ENCODE measurements at places on chromosomes 5 and 9.

DNA sequence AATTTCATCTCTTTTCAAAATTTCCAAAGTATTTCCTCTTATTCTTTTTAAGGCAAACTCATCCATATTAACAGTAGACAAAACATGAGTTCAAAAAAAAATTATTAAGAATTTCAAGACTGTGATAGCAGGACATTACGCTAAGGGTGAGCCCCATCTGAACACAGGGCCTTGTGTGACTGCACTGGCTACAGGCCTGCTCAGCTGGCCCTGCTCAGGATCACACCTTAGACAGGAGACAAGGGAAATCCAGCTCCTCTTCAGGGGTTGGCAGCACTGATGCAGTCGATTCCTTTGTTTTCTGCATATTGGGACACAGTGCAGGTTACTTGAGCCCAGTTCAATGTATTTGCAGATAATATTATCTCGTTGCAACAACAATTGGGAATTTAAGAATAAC, 444.7 kb downstream of the PLK2 start:
- DNase-seq = no peak
- H3K4me1 ChIP-seq = no peaks in the 10 kb centered on the region
- no peak overlapping the region for H3K27ac ChIP-seq

DNA sequence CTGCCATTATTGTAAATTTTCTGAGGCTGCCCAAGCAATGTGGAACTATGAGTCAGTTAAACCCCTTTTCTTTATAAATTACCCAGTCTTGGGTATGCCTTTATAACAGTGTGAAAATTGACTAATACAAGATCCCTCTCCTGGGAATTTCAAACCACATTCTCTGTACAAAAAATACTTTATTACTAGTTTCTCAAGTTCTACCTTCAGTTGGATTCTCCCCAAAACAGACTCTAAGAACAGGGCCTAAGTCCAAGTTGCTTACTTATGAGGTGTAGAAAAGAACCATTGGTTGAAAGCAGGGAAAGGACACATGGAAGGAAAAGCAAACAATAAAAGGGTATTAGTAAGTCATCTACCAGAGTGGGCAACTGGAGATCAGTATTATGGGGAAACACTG, 343.2 kb downstream of the TMEM232 start:
- H3K4me3 ChIP-seq = no peak overlapping the region
- peaks cover 20% of the 10 kb centered on the region for H3K4me1 ChIP-seq
- DNase-seq = no peak
- no peaks in the 10 kb centered on the region for H3K36me3 ChIP-seq
- no peaks in the 10 kb centered on the region for H3K27me3 ChIP-seq

GRCh38 chr5:108148715-108149139, 233.2 kb downstream of the FBXL17 start:
- no peaks in the 10 kb centered on the region for H3K27me3 ChIP-seq
- H3K4me3 ChIP-seq = no peak overlapping the region
- H3K4me1 ChIP-seq = no peaks in the 10 kb centered on the region

- H3K4me1 ChIP-seq = peaks cover 6% of the 10 kb centered on the region
- no peaks in the 10 kb centered on the region for H3K27me3 ChIP-seq
- H3K36me3 ChIP-seq = no peaks in the 10 kb centered on the region
Observed at GRCh38 chr5:74241751-74242140, 398.8 kb downstream of the ENC1 start.

GRCh38 chr9:75626860-75627259, 263.6 kb upstream of the PCSK5 start:
- H3K4me1 ChIP-seq = no peaks in the 10 kb centered on the region
- no peaks in the 10 kb centered on the region for H3K27me3 ChIP-seq
- H3K4me3 ChIP-seq = no peak overlapping the region
- H3K36me3 ChIP-seq = peaks cover 2% of the 10 kb centered on the region
- no peak for DNase-seq

- no peak for DNase-seq
- no peak overlapping the region for H3K4me3 ChIP-seq
- H3K4me1 ChIP-seq = peaks cover 9% of the 10 kb centered on the region
- H3K27me3 ChIP-seq = no peaks in the 10 kb centered on the region
- no peak overlapping the region for H3K27ac ChIP-seq
Observed at GRCh38 chr5:135234666-135235401, 164.2 kb downstream of the MACROH2A1 start.

- H3K27ac ChIP-seq = no peak overlapping the region
- peaks cover 17% of the 10 kb centered on the region for H3K4me1 ChIP-seq
- no peaks in the 10 kb centered on the region for H3K36me3 ChIP-seq
- no peak for DNase-seq
- H3K4me3 ChIP-seq = no peak overlapping the region
- no peaks in the 10 kb centered on the region for H3K27me3 ChIP-seq
Observed at GRCh38 chr5:9342161-9342787, 203.6 kb downstream of the SEMA5A start.

- H3K27me3 ChIP-seq = no peaks in the 10 kb centered on the region
- H3K4me1 ChIP-seq = peaks cover 9% of the 10 kb centered on the region
- no peak overlapping the region for H3K4me3 ChIP-seq
- H3K36me3 ChIP-seq = no peaks in the 10 kb centered on the region
Observed at GRCh38 chr9:4131946-4132345, 167.9 kb downstream of the GLIS3 start.

GRCh38 chr9:102445181-102445747, 549.9 kb upstream of the CYLC2 start:
- H3K4me3 ChIP-seq = no peak overlapping the region
- no peak overlapping the region for H3K27ac ChIP-seq
- no peaks in the 10 kb centered on the region for H3K27me3 ChIP-seq
- DNase-seq = no peak
- no peaks in the 10 kb centered on the region for H3K36me3 ChIP-seq

DNA sequence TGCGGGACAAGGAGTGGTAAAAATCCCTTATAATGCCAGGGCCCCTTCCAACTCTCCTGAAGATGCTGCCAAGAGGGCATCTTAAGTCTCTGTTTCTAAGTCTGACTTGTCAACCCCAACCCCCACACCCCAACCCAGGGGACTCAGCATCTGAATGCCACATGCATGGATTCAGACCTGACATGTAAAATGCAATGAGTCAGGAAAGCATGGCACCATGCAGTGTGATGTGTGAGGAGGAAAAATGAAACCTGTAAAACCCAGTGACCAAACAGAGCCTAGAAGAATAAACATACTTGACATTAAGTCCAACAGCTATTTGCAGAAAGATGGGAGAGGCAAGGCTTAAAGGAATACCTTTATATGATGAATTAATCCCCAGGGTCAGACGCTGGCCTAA, 112.4 kb downstream of the ASTN2 start:
- H3K4me3 ChIP-seq = no peak overlapping the region
- no peaks in the 10 kb centered on the region for H3K4me1 ChIP-seq
- no peaks in the 10 kb centered on the region for H3K27me3 ChIP-seq
- DNase-seq = no peak
- H3K36me3 ChIP-seq = no peaks in the 10 kb centered on the region
- no peak overlapping the region for H3K27ac ChIP-seq

DNA sequence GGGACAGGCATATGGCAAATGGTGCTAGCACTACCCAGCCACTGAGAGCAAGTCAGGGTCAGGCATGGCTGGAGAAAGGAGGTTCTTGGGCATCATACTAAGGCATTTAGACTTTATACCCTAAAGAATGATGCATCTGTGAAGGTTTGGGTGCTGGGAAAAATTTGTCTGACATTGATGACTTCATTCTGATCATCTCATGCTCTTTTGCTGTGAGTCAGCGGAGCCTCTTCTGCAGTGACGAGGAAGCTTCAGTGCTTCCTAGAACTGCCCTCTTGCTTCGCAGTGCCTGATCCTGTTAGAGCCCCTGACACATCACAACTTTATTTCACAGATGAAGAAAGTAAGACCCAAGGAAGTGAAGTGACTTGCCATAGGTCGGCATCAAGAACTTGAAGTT, 266.6 kb upstream of the GAS1 start:
- H3K27me3 ChIP-seq = peaks cover 9% of the 10 kb centered on the region
- peaks cover 21% of the 10 kb centered on the region for H3K4me1 ChIP-seq
- DNase-seq = peak; percentile 44
- no peak overlapping the region for H3K4me3 ChIP-seq
- no peak overlapping the region for H3K27ac ChIP-seq
- no peaks in the 10 kb centered on the region for H3K36me3 ChIP-seq

DNA sequence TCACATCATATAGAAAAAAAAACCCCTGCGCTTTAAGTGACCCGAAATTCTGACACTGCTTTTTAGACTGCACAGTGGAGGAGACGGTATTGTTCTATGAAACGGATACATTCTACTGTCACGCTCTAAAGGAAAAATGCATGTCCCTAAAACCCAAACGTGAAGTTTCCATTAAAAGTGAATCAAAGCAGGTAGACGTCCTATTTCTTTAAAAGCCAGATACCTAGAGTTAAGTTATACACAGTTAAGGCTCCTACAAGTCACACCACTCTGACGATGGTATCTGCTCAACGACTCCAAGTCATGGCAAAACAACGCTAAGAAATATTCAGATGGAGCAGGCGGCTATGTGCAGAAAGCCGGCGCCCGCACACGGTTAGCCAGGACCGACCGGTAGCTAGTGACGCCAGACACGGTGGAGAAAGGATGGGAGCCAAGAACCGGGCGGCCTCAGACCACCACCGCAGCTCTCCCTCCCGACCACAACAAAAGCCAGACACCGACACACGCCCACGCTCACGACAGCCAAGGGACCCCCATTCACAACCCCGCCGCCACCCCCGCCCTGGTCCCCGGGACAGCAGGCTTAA, 734 bp downstream of the SKP1 start:
- no peaks in the 10 kb centered on the region for H3K27me3 ChIP-seq
- DNase-seq = peak; percentile 25
- peaks cover 20% of the 10 kb centered on the region for H3K36me3 ChIP-seq
- H3K4me3 ChIP-seq = peak overlapping the region; percentile 99
- H3K27ac ChIP-seq = peak overlapping the region; percentile 97

DNA sequence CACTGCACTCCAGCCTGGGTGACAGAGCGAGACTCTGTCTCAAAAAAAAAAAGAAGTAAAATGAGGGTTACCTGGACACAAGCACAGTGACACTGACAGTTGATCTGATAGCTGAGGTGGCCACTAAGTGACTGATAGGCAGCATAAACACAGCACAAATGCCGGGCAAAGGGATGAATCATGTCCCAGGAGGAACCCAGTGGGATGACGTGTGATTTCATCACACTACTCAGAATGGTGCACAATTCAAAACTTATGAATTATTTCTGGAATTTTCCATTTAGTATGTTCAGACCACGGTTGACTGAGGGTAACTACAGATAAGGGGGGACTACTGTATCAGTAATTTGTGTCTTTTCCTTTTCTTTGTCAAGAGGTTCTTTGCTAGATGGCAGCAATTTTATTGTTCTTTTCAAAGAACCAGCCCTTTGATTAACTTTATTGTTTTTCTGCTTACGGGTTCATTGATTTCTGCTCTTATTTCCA, 34.3 kb upstream of the RNF130 start:
- H3K27me3 ChIP-seq = no peaks in the 10 kb centered on the region
- no peaks in the 10 kb centered on the region for H3K4me1 ChIP-seq
- H3K36me3 ChIP-seq = no peaks in the 10 kb centered on the region
- no peak for DNase-seq
- H3K27ac ChIP-seq = no peak overlapping the region

- DNase-seq = no peak
- H3K27ac ChIP-seq = no peak overlapping the region
- H3K4me3 ChIP-seq = no peak overlapping the region
- no peaks in the 10 kb centered on the region for H3K4me1 ChIP-seq
- H3K36me3 ChIP-seq = no peaks in the 10 kb centered on the region
- no peaks in the 10 kb centered on the region for H3K27me3 ChIP-seq
Observed at GRCh38 chr5:136998854-136999357, 500.2 kb downstream of the SPOCK1 start.

GRCh38 chr9:137009938-137010732, 13.8 kb upstream of the CLIC3 start:
- no peak for DNase-seq
- no peak overlapping the region for H3K4me3 ChIP-seq
- H3K36me3 ChIP-seq = no peaks in the 10 kb centered on the region

GRCh38 chr5:59620535-59621212, 272.9 kb downstream of the PDE4D start:
- H3K4me1 ChIP-seq = no peaks in the 10 kb centered on the region
- H3K4me3 ChIP-seq = no peak overlapping the region
- H3K27ac ChIP-seq = no peak overlapping the region
- peak; percentile 71 for DNase-seq
- no peaks in the 10 kb centered on the region for H3K36me3 ChIP-seq
- no peaks in the 10 kb centered on the region for H3K27me3 ChIP-seq

DNA sequence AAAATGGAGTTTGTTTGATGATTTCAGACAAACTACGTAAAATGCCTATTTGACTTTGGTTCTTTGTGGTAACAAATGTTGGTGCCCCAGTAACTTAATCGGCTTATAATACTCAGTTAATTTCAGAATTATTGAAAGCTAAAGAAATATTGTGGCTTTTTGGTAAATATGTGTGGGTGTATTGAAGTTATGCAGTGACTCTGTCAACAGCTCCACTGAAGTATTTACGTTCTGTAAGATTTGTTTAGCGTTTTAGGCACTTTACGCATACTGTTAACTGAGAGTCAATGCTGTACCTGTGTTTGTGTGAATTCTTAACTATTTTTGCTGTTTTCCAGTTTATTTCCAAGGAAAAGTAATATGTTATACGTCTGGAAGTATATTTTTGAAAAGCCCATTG, 2.2 kb downstream of the RAD23B start:
- H3K4me1 ChIP-seq = peaks cover 17% of the 10 kb centered on the region
- H3K4me3 ChIP-seq = peak overlapping the region; percentile 96
- H3K27me3 ChIP-seq = no peaks in the 10 kb centered on the region
- peak overlapping the region; percentile 98 for H3K27ac ChIP-seq

GRCh38 chr5:117249086-117249815, 674.6 kb upstream of the SEMA6A start:
- no peaks in the 10 kb centered on the region for H3K4me1 ChIP-seq
- no peaks in the 10 kb centered on the region for H3K27me3 ChIP-seq
- H3K4me3 ChIP-seq = no peak overlapping the region
- no peaks in the 10 kb centered on the region for H3K36me3 ChIP-seq
- H3K27ac ChIP-seq = no peak overlapping the region

DNA sequence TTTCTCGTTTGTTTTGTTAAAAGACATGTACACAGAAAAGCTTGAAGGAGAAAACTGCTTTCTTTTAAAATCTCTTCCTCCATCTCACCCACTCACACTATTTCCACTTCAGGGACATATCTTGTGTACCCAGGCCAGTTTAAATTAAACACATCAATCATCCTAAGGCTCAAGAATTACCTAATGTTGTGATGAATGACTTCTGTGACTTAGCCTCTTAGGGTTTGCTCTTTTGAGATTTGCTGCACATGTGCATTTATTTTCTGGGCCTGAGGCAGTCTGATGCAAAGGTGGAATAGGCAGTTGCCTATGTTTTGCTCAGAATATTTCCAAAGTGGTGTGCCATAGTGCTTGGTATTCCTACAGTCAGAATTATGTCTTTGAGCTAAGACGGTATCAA, 439.9 kb upstream of the CHD1 start:
- H3K4me3 ChIP-seq = no peak overlapping the region
- no peaks in the 10 kb centered on the region for H3K27me3 ChIP-seq
- no peak overlapping the region for H3K27ac ChIP-seq
- DNase-seq = no peak
- H3K36me3 ChIP-seq = no peaks in the 10 kb centered on the region
- no peaks in the 10 kb centered on the region for H3K4me1 ChIP-seq

- H3K27me3 ChIP-seq = peaks cover 4% of the 10 kb centered on the region
- H3K36me3 ChIP-seq = no peaks in the 10 kb centered on the region
- no peak overlapping the region for H3K4me3 ChIP-seq
Observed at GRCh38 chr5:55816342-55816741, 34.8 kb upstream of the IL31RA start.

All from astrocyte (in vitro differentiated cells and primary cell).